Activated CD4-positive, alpha-beta T cell treated with anti-CD3 and anti-CD28 coated beads, Interleukin-2, amount 50 U/mL, for 4 hours (primary cell): ENCODE measurements at places on chromosomes 3 and 15.

DNA sequence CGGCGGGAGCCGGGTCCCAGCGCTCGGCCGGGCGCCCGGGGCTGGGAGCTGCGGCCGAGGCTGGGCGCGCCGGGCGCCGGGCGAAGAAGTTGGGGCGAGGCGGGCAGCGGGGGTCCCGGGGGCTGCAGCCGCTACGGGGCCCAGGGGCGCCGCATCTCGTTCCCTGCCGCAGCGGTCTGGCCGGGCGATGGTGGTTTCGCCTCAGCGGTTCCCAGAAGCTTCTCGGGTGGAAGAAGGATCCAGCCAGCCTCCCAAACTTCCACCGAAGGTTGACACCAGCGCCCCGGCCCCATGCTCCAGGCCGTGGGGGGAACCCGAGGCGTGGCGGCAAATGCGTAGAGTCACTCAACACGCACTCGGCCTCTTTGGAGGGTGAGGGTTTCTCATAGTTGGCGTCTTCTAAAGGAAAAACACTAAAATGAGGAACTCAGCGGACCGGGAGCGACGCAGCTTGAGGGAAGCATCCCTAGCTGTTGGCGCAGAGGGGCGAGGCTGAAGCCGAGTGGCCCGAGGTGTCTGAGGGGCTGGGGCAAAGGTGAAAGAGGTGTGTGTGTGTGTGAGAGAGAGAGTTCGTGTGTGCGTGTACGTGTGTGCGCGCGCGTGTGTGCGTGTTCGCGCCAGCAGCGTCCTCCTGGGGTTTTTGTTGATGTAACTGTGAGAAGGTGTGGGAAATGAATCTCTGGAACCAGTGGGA is 940 bp downstream of the BOC start:
- DNase-seq: no peak

DNA sequence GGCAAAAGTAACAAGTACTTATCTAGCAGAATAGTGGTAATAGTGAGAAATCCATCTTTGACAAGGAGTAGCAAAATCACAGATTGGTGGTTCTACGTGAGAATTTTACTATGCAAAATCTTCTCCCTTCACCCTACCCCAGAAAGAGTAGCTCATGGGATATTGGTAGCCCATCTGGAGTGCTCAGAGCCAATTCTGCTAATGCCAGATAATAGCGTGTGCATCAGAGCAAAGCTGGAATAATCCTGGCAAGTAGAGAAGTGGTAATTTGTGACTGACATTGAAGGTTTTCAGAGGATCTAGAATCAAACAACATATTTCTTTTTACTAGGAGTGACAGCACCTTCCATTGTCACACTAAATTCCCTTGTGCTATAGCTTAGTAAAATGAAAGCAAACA is 192.9 kb downstream of the ZBBX start:
- DNase-seq: no peak

DNA sequence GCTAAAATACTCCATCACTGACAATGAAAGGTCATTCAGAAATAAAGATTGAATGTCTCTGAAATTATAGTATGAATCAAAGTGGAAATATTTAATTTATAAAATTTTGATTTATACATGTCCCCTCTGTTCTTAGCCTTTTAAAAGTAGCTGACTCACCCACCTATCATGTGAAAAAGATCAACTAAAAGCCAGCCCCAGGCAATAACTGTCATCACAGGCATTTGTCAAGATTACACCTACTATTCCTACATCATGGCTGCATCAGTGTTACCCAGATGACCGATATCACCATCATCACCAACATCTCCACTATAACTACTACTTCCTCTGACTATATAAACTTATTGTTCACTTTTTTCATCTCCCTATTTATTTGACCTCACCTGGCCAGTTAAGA is 14.3 kb upstream of the PIK3R4 start:
- no peak for DNase-seq

GRCh38 chr3:180335050-180335449 is 266.9 kb upstream of the TTC14 start:
- DNase-seq: no peak

- DNase-seq: no peak
Measured at GRCh38 chr3:69212411-69213160, 90.2 kb upstream of the LMOD3 start.

DNA sequence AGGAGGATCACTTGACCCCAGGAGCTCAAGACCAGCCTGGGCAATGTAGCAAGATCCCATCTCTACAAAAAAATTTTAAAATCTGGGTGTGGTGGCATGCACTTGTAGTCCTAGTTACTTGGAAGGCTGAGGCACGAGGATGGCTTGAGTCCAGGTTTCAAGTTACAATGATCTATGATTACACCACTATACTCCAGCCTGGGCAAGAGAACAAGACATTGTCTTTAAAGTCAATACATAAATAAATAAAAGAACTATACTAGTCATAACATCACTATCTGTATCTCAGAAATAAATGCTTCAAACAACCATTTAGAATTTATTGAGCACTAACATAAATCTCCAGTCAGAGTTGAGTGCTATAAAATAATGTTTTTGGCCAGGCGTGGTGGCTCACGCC is 8.5 kb upstream of the PHLDB2 start:
- no peak for DNase-seq

- DNase-seq: no peak
Measured at GRCh38 chr15:66080717-66081398, 172.7 kb downstream of the MEGF11 start.

DNA sequence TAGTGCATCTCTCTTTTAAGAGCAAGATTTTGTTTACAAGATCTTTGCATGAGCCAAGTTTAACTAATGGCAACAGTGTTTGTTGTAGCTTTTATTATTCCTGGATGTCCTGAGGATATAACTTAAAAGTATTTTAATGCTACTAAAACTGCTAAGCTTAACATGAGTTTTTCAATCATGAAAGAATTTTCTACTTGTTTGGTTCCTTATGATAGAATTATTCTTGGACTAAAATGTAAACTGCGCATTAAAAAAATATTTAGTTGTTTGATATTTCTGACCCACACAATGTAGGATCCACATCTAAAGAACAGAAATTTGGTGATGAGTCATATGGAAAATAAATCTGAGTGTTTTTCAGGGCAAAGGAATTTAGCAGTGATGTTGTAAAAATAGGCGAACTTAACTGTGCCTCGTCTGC is 70.8 kb downstream of the RAP2B start:
- no peak for DNase-seq

DNA sequence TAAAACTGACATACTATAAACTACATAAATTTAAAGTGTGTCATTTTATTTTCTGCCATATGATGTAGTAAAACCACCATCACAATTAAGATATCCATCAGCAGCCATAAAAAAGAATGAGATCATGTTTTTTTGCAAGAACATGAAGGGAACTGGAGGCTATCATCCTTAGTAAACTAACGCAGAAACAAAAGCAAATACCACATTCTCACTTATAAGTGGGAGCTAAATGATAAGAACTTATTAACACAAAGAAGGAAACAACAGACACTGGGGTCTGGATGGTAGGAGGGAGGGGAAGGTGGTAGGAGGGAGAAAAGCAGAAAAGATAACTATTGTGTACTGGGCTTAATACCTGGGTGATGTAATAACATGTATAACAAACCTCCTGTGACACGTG is 24.6 kb downstream of the CCDC14 start:
- no peak for DNase-seq

GRCh38 chr15:78264304-78265136 is at the start of gene DNAJA4:
TSS of gene DNAJA4 (plus strand) at chr15:78264562. CDS start at chr15:78264764, 202 bp downstream.
- DNase-seq: peak; percentile 41

GRCh38 chr3:12954891-12955650 is 113.7 kb upstream of the RPL32 start:
- no peak for DNase-seq

GRCh38 chr3:40985195-40985594 is 214.1 kb upstream of the CTNNB1 start:
- no peak for DNase-seq

GRCh38 chr15:39874890-39875549 is 45.0 kb downstream of the GPR176 start:
- no peak for DNase-seq

- DNase-seq: no peak
Measured at GRCh38 chr15:72009222-72009621, 108.7 kb downstream of the MYO9A start.
